ENCODE measurements at places on chromosomes 7 and 10. TPM values are rescaled to one million over a fixed set of nuclear protein-coding genes. Genes with fewer than 3 reads are reported as not detected.

DNA sequence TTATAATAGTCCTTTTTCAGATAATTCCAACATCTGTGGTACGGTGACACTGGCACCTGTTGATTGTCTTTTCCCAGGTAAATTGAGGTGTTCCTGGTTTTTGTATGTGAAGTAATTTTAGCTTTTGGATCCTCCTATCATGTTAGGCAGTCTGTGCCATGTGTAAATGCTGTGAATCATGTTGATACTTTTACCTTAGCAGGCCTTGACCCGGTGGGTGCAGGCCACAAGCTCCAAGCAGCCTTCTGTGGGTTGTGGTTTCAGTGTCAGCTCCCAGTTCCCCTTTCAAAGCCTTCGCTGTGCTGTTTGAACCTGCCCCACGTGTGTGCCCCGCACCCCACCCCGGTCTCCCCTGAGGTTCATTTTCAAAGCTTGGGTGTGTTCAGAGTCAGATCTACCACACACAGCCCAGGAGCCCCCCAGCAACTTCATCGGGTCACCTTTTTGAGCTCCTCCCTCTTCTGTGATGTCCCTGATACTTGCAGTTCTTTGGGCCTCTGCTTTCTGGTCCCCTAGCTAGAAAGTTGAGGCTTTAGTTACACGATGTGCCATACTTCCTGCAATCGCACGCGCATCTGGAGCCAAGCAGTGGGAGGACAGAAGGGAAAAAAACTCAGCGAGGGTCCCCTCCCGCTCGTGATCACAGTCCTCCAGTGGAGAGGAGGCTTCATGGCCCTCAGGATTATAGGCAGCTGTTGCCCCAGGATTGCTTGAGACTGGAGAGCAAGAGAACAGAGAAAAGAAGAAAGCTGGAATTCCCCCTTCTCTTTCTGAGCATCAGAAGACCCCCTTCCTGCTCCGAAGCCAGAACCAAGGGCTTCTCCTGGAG, 8.7 kb upstream of the BHLHA15 start:
- H3K27ac ChIP-seq: no peak overlapping the region
- H3K4me1 ChIP-seq: no peaks in the 10 kb centered on the region
- peaks cover 30% of the 10 kb centered on the region for H3K36me3 ChIP-seq
- no peaks in the 10 kb centered on the region for H3K27me3 ChIP-seq
- no peak overlapping the region for H3K4me3 ChIP-seq

The MMRN2 gene
- total RNA-seq: 57.2 TPM

GRCh38 chr10:43959364-43960134, 310.9 kb upstream of the ZNF32 start:
- H3K27ac ChIP-seq: no peak overlapping the region
- H3K4me3 ChIP-seq: no peak overlapping the region
- H3K36me3 ChIP-seq: no peaks in the 10 kb centered on the region
- H3K27me3 ChIP-seq: no peaks in the 10 kb centered on the region
- H3K4me1 ChIP-seq: peaks cover 16% of the 10 kb centered on the region

DNA sequence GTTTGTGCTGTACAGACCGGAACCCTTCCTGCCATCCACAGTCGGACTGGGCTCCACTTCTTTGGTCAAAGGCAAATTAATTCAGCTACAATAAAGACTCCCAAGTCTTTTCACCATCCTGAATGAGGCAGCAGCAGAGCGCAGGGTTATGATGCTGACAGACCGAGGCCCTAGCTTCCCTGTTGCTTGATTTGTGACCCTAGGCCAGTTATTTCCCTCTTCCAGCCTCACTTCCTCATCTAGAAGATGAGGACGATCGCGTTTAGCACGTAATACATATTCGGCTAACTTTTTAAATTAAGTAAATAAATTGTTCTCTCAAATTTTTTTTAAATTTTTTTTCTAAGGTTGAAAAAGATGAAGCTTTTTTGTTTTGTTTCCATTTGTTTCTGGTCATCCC, 18.1 kb downstream of the ADRB1 start:
- no peaks in the 10 kb centered on the region for H3K27me3 ChIP-seq
- peaks cover 6% of the 10 kb centered on the region for H3K4me1 ChIP-seq
- no peak overlapping the region for H3K4me3 ChIP-seq
- no peak for DNase-seq
- H3K27ac ChIP-seq: no peak overlapping the region

The AOAH gene
- total RNA-seq: 7.4 TPM

The LIPM gene
- not detected for total RNA-seq

GRCh38 chr7:121882731-121883130, 9.8 kb downstream of the PTPRZ1 start:
- H3K4me1 ChIP-seq: no peaks in the 10 kb centered on the region
- H3K27me3 ChIP-seq: no peaks in the 10 kb centered on the region
- H3K27ac ChIP-seq: no peak overlapping the region

DNA sequence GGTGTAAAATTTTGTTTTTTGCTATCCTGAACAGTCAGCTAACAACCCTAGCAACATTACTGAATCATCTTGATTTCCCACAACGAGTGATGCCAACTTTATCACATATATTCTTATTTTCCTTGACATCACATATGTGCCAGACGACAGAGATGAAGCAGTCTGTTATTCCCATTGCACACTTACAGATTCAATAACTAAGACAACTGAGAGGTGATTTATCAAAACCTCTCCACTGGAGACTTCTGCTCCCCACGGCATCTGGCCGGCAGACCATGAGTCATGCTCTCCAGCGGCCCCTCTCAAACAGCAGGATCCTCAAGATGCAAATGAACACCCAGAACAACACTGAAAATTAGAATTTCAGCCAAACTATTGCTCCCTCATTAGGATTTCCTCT, 57.1 kb downstream of the AMPH start:
- no peaks in the 10 kb centered on the region for H3K36me3 ChIP-seq
- no peaks in the 10 kb centered on the region for H3K4me1 ChIP-seq
- H3K27me3 ChIP-seq: no peaks in the 10 kb centered on the region
- H3K27ac ChIP-seq: no peak overlapping the region
- no peak for DNase-seq
- H3K4me3 ChIP-seq: no peak overlapping the region

Data from vagina (tissue), 2 donors.